Stimulated activated CD4-positive, alpha-beta T cell treated with anti-CD3 and anti-CD28 coated beads, TNF-alpha, amount 100 ng/mL, for 4 hours (primary cell): ENCODE measurements at places on chromosomes 6 and 20.

GRCh38 chr6:145670311-145670710, 65.0 kb downstream of the EPM2A start:
- no peak for DNase-seq

DNA sequence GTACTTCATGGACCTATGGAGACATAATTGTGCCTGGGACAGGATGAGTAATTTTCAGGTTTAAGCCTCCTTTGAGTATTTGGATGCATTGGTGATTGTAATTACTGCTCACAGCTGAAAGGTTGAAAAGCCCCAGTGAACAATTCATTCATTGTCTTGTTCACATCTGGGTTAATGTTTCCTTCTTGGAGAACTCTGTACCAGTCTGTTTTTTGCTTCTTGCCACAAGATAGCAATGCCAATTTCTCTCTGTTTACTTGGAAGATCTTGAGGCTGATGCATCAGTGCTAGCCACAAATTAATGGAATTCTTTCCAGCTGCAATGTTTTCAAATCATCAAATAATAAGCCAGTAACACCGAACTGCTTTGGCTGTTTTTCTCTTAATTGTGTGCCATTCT, 207.8 kb downstream of the BMP2 start:
- no peak for DNase-seq

- DNase-seq, result no peak
Measured at GRCh38 chr6:148240461-148240840, 102.2 kb upstream of the SASH1 start.

- no peak for DNase-seq
Measured at GRCh38 chr6:118649918-118650581, 1.3 kb downstream of the CEP85L start.

DNA sequence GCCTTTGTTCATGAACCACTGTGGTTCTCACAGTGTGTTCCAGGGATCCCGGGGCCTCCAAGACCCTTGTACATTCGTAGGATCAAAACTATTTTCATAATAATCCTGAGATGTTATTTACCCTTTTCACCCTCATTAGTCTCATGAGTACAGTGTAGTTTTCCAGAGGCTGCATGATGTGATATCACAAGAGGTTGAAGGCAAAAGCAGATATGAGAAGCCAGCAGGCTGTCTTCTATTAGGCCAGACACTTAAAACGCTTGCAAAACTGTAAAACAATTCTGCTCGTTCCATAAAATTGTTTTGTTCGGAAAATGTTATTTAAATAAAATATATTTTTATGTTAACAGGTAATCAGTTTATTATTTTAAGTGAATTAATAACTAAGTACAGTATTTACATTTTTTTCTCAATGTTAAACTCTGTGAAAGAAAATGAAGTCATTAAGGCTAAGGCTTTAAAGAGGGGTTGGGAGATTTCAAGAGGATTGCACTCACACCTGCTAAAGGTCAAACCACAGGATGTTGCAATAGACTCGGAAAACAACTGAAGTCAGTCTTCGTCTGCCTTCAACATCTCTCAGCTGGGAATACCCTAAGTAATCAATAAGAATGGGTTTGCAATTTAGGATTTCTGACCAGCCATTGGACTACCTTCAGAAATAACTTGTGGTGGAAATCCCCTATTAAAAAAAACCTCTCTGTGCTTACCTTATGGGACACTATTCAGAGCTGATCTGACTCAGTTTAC, 474.2 kb downstream of the KIF16B start:
- no peak for DNase-seq

DNA sequence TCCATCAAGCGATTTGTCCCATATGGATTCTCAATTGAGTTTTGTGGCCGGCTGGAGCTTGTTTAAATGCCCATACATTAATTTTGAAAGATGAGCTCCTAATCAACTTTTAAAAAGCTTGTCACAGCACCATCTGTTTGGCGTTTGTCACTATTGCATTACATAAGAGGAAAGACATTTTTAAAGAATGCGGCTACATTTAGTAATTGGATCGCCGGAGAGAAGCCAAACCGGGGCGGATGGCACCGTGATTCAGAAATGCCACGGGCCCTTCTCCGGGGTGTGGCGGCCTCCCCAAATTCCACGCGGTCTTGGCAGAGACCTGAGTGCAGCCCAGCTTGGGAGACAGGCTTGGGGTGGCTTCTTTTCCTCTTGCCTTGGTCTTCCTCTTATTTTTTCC, 67.7 kb upstream of the ZNFX1 start:
- no peak for DNase-seq

GRCh38 chr20:11329271-11329670, 588.4 kb upstream of the BTBD3 start:
- DNase-seq, result no peak

- DNase-seq, result no peak
Measured at GRCh38 chr6:143529095-143529494, 17.6 kb upstream of the FUCA2 start.

GRCh38 chr6:87151781-87152525, 3.4 kb upstream of the ZNF292 start:
- DNase-seq, result peak; percentile 66

DNA sequence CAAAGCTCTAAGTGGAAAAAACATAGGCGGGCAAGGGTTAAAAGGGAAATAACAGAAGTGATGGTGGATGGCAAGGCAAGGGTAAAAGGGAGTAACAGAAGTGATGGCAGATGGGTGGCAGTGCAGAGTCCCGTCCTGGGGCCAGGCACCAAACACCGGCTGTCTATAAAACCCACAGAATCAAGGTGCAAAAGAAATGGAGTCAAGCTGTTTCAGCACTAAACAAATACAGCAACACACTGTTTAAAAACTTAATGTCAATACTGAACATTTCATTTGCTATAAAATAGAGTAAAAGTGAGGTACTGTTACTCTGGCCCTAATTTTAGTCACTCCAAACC, 87.6 kb downstream of the MAN1A1 start:
- DNase-seq, result no peak

DNA sequence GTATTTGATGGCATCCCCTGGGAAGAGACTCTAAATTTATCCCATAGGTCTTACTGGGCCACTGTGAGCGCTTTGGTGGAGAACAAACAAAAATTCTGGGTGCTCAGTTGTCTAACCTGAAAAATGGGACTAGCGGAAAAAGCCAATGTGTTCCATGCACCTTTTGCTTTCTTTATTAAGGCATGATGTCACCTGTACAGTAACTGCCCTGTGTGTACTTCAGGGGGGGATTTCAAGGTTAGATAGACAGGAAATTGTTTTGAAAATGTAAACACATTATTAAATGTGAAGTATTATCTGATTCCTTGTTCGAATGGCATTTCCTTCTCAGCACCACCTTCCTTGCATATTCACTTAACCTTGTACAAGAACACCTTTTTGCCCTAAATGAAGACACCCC, 1.2 kb upstream of the EDN1 start:
- no peak for DNase-seq

DNA sequence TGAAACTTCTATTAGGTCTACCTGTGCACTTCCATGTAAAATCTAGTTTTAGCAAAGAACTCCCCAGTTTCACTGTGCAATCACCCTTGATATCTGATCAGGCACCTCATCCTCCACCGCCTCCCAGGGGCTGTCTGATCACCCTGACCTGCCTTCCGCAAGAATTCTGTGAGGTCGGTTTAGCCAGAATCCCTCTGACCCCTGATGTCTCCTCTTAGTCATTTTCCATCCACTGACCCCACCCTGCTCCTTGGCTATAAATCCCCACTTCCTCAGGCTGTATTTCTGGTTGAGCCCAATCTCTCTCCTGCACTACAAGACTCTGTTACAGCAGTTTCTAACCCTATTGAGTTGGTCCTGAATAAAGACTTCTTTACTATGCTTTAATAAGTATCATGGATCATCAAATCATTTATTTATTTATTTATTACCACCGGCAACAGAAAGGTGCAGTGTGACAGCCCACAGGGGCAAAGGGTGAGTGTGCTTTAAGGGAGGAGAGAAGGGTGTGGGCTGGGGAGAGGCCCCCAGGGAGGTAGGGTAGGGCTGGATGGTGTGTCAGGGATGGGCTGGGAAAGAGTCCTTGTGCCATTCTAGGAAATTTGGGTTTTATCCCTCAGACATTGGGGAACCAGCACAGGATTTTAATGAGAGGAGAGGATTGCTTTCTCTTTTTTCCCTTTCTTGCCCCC, 11.2 kb upstream of the SERPINB6 start:
- DNase-seq, result no peak

DNA sequence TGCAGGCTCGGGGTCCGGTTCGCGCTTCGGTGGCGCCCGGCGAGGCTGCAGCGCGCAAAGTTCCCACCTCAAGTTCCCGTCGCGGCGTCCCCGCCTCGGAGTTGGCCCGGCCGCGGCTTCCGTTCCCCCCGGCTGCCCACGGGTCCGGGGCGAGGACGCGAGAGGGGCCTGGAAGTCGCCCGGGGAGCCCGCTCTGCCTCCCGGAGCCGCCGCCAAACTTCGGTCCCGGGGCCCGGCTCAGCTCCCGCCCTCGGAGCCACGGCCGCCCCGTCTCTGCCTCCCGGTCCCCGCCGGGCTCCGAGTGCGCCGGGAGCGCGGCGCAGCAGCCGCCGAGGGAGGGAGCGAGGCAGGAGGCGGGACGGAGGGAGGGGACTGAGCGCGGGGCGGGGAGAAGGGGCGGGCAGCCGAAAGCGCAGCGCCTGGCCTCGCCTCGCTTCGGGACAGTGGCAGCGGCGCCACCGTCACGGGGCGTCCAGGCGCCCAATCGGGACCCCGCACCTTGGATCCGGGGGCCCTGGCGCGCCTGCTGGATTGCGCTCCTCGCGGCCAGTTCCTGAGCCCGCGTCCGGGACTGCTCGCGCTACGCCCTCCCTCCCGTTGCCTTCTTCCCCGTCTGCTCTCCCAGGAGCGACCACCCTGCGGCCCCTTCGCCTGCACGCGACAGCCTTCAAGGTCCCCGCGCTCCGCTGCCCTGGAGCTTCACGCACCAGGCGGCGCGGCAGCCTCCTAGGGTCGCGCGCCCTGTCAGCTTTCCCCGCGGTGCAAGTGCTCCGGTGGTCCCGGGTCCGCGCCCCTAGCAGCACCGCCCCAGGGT, at the start of gene KCNG1:
Gene KCNG1, minus strand, starts transcription at position 305 of the 814 bp plus-strand sequence. CDS start 12,769 bp downstream, outside the sequence.
- DNase-seq, result peak; percentile 10

DNA sequence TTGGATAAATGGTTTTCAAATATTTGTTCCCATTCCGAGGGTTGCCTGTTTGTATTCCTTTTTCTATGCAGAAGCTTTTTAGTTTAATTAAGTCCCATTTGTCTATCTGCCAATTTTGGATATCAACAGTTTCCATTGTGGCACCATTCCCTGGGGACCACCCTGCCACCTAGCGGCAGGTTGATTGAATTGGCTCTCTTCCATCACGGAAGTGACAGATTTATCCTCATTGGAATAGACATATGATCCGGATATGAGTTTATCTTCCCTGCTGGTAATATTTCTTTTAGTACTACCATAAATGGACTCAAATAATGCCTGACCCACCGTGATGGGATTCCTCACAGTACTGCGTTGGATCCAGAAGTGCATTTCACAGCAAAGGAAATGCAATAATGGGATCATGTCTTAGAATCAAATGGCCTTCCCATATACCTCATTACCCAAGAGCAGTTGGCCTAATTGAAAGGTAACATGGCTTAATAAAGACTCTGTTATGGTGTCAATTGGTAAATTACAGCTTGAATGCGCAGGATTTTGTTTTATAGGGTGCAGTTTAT, 327.0 kb downstream of the BMP2 start:
- DNase-seq, result no peak

- DNase-seq, result no peak
Measured at GRCh38 chr6:46896871-46897270, 24.9 kb downstream of the ADGRF5 start.

DNA sequence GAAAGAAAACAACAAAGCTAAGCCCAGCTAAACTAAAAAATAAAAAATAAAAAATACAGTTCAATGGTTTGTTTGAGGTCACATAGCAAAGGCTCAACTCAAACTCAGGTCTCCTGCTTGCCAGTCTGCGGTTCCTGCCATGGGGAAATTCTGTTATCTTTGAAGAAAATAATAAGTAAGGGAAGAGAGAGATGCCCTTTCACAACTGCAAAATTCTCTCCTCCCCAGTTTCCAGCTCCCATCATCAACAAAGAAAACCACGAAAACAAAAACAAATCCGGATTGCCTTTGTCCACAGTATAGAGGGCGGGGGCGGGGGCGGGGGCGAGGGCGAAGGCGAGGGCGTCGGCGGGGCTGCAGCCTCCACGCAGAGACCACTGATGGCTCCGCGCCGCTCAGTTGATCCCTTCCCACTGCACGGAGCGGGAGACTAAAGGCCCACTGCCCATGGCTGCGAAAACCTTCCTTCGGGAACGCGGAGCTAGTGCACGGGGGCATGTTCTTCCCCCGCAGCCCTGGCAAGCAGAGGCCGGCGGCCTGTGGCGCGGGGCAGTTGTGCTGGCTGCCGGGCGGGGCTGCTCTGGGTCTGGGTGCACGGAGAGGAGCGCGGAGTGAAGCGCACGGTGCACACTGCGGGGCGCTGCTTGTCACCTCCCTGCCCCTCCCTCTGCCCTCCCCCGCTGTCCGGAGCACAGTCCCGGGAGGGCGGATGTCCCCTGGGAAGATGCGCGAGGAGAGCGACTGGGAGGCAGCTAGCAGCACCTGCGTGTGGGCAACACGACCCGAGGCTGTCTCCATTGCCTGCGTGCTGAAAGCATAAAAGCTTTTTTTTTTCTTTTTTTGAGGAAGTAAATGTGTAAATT, 54.1 kb upstream of the TPD52L1 start:
- no peak for DNase-seq

DNA sequence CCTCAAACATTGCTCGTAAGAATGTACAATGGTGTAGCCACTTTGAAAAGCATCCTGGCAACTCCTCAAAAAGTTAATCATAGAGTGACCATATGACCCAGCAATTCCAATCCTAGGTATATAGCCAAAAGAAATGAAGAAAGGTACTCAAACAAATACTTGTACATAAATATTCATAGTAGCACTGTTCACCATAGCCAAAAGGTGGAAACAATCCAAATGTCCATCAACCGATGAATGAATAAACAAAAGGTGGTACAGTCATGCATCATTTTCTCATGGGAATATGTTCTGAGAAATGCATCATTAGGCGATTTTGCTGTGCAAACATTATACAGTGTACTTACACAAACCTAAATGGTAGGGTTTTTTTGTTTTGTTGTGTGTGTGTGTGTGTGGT, 74.4 kb upstream of the TBC1D7 start:
- DNase-seq, result no peak

GRCh38 chr6:38493931-38494547, 145.7 kb downstream of the BTBD9 start:
- peak; percentile 54 for DNase-seq

DNA sequence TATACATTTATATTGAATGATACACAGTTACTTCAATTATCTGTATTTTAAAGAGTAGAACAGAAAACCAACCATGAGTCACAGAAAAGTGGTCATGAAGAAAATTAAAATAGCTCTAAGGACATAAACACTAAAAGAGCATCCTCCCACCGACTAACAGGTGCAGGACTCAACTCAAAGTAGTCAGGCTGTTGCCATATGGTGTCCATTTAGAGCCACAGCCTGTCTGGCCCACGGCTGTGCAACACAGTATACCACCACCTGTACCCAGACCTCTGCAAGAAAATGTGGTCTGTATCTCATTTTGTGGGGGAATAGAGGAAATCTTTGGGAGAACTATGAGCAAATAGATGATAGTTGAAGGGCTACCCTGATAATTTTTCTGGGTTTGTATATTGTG, 449.8 kb upstream of the RNF217 start:
- no peak for DNase-seq
